H54 (cell line): ENCODE measurements at places on chromosomes 3 and 15.

GRCh38 chr3:112247900-112248299 lies 46.1 kb downstream of the SLC9C1 start:
- DNase-seq, result no peak

DNA sequence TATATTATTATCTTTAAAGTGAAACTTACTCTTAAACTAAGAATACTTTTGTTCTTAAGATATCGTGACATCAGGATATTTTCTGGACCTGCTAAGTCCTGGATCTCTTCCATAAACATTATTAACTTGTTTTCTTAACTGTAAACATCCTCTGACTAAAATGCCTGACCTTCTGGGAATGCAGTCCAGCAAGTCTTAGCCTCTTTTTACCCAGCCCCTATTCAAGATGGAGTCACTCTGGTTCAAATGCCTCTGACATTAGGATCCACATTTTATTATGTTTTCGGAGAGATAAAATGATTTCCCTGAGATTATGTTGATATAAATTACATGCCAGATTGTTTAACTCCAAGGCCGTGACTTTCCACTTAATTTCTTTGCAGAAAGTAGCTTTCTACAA lies 37.6 kb downstream of the OSTN start:
- DNase-seq, result no peak

DNA sequence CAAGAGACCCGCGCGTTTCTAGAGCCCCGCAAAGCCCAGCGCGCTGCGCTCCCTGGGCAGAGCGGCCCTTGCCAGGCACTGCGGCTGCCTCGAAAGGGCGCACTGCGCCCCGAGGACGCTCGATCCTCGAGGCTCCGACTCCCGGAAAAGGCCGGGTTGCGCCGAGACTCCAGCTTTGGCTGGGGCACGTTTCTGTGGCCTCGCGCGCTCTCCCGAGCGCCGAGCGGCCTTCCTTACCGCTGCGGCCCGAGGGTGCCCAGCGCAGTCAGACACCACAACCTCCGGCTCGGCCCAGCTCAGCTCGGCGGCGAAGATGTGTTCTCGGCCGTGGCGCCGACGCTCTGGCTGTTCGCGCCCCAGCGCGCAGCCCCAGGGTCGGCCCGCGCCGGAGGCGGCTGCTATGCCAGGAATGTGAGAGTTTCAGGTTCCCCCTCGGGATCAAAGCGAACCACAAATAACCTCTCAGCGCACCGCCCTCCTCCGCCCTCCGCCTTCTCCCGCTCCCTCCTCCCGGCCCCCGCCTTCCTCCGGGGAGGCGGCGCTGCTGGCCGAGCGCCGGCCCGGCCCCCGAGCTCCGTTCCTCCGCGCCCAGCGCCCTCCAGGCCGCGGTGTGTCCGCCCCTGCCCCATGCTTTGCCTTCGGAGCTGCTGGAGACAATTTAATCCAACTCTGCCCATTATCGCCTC lies at the start of gene AMOTL2:
Gene AMOTL2 (minus strand): TSS at position 343 of the 686 bp plus-strand sequence. CDS start 3,014 bp downstream, outside the sequence.
- peak; percentile 91 for DNase-seq

- DNase-seq, result no peak
These were observed 393.1 kb downstream of the PLOD2 start for GRCh38 chr3:145767909-145768308.

- DNase-seq, result no peak
These were observed 231.6 kb downstream of the XXYLT1 start for GRCh38 chr3:195039180-195039843.

GRCh38 chr15:75823860-75824613 lies 19.2 kb upstream of the UBE2Q2 start:
- no peak for DNase-seq

- DNase-seq, result no peak
These were observed 275.7 kb upstream of the CTNNB1 start for GRCh38 chr3:40923651-40924050.
